ENCODE measurements at places on chromosomes 7 and 10.

GRCh38 chr10:110868981-110869380 is 2.7 kb upstream of the PDCD4 start:
- DNase-seq: no peak

GRCh38 chr10:102120991-102121738 is 997 bp upstream of the LDB1 start:
- peak; percentile 69 for DNase-seq

- no peak for DNase-seq
Observed at GRCh38 chr7:4831723-4832495, 29.9 kb downstream of the PAPOLB start.

DNA sequence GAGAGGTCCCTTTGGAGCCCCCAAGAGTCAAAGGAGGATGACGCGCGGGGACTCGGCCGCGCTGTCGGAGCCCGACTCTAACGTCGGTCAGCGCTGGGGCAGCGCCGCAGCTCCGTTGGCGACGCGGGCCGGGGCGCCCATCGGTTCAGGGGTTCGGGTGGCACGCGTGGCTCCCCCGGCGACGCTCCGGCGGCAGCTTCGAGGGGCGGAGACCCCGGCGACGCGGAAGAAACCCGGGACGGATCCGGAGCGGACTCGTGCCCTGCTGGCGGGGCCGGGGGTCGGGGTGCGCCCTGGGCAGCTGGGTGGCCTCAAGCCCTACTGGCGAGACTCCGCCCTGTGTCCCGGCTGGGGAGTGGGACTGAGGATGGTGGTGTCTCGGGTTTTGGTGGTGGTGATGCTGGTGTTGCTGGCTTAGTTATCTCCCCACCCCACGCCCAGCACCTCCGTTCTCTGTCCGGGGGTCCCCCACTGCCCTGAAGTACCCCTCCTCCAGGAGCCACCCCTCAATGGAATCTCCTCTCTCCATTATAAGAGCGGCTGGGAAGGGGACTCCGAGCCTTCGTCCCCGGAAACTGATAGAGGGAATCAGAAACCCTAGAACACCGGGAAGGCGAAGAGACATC is at the start of gene NAT16:
NAT16 (minus strand) TSS at position 164 of the 626 bp plus-strand sequence. CDS start 5,486 bp downstream, outside the sequence.
- DNase-seq: no peak

DNA sequence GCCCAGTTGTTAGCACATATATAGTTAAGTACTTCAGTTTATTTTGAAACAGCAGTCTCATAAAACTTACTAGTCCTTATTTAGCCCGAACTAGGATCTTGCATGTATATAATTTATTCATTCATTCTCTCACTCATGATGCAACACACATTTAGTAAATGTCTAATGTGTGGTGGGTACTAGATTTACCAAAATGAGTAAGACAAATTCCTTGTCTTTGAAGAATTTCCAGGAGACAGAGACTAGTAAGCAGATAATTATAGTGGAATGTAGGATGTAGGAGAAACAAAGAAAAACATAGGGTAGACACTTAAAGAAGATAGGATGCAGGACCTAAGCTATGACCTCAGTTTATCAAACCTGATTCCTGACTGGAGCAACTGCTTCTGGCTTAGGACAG is 120.2 kb upstream of the AMPH start:
- DNase-seq: no peak

GRCh38 chr7:100604028-100604975 is 2.1 kb downstream of the PCOLCE start:
- DNase-seq: peak; percentile 58

GRCh38 chr10:18571076-18571475 is 80.3 kb downstream of the NSUN6 start:
- no peak for DNase-seq

DNA sequence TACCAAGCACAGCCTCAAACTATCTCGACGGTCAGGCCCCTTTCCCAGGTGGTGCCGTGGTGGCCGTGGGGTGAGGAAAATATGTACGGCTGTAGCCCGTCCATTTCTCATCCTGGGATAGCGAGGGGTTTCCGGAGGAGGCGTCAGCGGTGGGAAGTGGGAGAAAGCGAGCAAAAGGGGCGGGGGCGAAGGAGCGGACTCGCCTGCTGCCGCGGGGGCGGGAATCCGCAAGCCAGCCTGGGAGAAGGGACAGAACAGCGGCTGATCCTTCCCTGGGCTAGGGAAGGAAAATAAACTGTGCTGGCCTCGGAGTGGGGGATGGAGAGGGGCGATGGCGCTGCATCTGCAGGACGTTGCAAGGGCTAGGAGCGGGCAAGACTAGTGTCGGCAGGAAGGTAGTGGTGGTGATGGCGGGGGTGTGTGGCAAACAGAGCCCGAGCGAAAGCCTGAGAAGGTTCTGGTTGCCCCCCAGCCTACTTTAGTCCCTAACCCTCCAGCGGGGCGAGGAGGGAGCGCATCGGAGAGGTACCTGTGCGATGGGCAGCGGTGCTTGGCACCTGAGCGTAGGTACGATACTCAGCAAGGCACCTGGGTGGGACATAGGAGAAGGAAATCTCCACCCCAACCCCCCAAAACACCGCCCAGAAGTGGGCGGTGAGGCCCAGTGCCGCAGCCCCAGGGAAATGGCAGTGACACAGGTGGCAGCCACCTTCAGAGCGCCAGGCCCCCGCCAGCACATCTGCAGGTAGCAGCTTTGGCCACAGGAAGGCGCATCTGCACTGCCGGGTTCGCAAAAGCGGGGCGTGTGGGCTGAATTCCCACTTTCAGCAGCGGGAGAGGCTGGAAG is 49.9 kb upstream of the STEAP1B start:
- DNase-seq: peak; percentile 37

GRCh38 chr7:54888067-54888733 is 129.2 kb upstream of the SEC61G start:
- DNase-seq: peak; percentile 54

- no peak for DNase-seq
Observed at GRCh38 chr7:31123726-31124125, 71.6 kb downstream of the ADCYAP1R1 start.

GRCh38 chr10:16304311-16304710 is 132.5 kb upstream of the PTER start:
- no peak for DNase-seq

DNA sequence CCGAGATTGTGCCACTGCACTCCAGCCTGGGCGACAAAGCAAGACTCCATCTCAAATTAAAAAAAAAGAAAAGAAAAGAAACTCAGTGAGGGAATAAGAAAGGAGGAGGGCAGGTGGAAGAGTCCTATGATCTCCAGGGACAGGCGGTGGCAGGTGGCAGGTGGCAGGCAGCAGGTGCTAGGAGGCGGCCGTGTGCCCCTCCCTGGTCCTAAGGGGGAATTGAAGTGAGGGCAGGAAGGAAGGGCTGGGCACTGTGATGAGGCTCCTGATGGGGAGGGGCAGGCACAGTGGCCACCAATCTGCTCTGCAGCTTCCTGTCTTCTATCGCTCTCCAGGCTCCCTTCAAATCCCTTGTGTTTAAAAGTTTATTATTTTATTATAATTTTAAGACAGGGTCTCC is 41.2 kb upstream of the UBE3C start:
- DNase-seq: peak; percentile 14

DNA sequence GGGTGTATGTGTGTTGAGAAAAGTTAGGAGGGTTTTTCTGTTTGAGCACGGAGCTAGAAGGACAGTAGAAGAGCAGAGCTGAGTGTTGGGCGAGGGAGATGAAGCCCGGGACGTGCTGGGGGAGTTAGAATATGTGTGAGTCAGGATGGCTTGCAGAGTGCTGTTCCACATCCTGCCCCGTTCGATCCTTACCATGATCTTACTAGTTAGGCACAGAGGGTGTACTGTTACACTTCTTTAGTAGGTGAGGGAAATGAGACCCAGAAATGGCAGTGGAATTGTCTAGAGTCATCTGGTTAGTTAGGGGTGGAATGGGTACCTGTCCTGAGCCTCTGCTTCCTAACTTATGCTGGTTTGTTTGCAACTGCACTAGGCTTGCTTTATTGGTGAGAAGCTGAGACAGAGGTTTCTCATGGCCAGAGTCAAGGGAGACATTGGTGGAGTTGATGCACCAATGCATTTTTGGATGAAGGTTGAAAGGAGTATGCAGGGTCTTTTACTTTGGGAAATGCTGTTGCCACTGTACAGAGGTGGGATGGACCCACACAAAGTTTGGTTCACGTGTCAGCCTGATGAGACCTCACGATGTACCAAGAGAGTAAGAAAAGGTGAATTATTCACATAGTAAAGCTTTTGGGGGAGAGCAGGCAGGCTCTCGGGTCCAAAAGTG is 42.4 kb downstream of the CCNY start:
- DNase-seq: no peak

GRCh38 chr10:75243426-75243825 is 7.7 kb upstream of the COMTD1 start:
- DNase-seq: no peak

- DNase-seq: no peak
Observed at GRCh38 chr7:155681663-155682062, 37.2 kb downstream of the RBM33 start.

DNA sequence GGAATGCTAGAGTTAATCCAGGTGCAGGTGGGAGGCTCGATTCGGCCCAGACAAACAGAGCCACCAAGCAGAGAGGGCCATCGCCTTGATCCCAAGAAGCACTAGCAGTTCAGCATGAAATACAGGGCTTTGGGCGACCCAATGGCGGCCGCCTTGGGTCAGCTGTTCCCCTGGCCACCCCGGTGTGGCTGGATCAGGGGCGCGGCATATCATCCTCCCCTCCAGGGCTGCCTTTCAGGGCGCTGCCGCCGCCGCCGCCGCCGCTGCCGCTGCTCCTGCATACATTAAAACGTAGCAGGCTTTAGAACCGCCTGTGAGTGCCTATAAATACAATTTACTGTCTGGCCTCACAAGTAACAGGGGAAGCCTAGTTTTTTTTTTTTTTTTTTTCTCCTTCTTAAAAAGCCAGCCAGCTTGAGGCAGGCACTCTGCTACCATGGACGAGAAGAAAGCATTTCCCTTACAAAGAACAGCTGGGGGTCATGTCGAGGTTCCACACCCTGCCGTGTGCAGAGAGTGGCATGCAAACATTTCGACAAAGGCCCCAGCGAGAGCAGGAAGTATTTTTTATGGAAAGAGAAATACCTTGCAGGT is 57.7 kb upstream of the EFCAB10 start:
- DNase-seq: no peak

- DNase-seq: no peak
Observed at GRCh38 chr7:117129521-117129955, 176.2 kb downstream of the ST7 start.

GRCh38 chr7:105352018-105352612 is 36.6 kb downstream of the SRPK2 start:
- no peak for DNase-seq

- no peak for DNase-seq
Observed at GRCh38 chr10:5450605-5451384, 38.4 kb downstream of the NET1 start.

- DNase-seq: no peak
Observed at GRCh38 chr7:99418260-99418659, 9.5 kb downstream of the BUD31 start.

DNA sequence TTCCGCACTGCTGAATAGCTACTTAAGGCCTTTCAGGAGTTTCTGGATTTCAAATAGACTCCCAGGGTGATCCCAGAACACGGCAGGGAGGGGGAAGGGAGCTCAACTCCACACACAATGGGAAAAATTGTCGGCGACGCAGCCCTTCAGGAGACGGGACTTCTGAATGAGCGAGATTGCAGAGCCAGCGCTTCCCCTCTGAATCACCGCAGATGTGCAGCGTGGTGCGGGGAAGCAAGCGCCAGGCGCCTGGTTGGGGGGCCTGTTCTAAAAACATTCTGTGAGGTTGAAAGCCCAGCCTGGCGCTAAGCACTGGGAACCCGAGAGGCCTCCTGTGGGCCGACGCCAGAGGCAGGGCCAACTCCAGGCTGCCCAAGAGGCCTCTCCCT is 163.3 kb downstream of the MAD1L1 start:
- DNase-seq: no peak

DNA sequence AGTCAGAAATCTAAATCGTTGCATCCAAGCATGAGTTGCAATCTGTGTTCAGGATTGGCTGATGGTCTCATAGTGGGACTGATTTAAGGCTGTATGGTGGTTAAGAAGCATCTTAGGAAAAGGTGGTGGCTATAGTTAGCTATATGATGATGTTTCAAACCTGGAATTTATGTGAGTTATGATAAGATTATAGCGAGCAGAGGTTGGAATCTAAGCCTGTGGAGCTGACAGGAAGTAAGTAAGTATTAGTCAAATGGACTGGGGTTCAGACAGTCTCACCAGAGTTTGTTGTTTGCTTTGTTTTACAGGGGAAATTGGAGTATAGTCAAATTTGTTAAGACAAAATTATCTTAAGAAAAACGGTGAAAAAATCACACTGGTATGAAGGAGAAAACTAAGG is 56.7 kb downstream of the ANKRD7 start:
- no peak for DNase-seq

DNA sequence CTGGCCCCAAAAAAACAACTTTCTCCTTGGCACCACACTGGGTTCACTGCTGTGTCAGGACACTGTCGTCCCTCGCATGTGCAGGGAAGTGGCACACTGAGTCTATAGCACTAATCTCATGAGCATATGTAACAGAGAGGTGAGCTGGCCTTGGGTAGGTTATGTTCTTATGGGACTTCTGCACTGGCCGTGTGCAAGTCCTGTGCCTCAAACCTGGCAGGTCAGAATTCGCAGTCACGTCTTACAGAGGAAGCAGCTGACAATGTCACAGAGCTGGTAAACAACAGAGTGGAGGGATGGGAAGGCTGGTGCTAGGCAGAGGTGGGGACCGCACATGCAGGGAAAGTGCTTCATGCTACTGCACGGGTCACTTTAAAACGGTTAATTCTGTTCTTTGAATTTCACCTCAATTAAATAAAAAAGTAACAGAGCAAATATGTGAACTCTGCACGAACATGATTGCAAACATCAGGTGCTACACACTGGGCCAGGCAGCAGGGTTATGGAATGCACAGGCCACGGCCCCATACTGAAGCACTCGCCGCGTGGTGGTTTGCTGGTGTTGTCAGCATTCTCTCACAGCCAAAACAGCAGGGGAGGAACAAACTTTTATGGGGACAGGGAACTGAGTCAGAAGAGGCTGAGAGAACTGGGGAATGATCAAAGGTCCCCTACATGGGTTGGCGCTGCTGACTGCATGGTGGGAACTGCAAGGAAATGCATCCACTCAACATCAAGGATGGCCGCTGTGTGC is 54.2 kb downstream of the VOPP1 start:
- no peak for DNase-seq

- no peak for DNase-seq
Observed at GRCh38 chr10:73601486-73601921, 10.4 kb upstream of the USP54 start.

DNA sequence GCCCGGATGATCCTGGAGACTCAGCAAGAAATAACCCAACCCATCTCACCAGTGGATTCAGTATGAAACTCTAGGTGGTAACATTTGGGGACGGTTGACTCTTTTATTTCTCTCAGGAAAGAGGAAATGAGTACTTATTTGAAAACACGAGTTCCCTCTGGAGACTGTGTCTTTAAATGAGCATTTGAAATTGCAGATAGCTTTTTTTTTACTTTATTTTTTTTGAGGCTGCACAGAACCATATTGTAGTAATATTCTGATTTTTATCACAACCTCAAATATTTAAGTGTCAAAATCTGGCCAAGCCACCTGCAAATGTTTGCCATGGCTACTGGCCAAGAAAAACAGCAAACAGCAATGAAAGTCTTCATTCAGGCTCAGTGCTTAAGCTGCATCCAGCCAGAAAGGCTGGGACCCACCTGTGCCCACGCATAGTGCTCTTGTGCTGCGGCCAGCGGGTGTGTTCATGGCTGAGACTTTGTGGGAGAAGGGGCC is 160.8 kb downstream of the CREB5 start:
- DNase-seq: peak; percentile 5

All from NCI-H524 (cell line).